NCI-H1417 treated with DMSO at 0.1 percent for 48 hours (cell line): ENCODE measurements at places on chromosomes 6 and 20.

DNA sequence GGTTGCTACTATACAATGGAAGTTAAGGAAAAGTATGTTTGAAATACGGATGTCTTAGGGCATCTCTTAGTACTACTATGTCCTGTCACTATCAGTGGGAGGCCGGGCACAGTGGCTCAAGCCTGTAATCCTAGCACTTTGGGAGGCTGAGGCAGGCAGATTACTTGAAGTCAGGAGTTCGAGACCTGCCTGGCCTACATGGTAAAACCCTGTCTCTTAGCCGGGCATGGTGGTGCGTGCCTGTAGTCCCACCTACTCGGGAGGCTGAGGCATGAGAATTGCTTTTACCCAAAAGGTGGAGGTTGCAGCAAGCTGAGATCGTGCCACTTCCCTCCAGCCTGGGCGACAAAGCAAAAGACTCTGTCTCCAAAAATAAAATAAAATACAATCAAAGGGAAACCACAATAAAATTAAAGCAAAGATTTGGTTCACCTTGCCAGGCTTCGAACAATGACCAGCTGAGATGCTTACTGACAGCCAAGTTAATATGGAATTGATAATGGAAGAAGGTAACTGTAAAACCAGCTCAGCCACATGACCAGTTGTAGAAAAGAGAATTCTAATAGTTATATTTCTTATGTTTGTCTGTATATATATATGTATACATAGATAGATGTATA, 6.5 kb downstream of the CD24 start:
- DNase-seq = no peak

GRCh38 chr20:1816384-1817381, 78.5 kb upstream of the SIRPA start:
- no peak for DNase-seq

DNA sequence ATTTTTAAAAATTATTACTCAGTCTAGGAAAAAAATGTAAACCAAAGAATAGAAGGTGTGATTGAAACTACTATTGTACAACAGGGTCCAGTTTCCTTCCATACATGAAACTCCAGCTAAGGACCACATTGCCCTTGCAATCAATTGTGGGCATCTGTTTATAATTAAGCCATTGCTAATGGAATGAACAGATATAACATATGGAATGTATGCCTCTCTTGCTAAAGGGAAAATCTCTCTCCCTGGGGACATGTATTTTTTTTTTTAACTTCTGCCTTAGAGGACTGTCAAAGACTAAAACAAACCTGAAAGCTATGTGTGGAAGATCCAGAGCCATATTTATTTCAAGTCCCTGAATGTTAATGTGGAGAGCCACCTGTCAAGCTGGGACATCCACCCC, 336.8 kb upstream of the MANEA start:
- DNase-seq = no peak

GRCh38 chr20:31833130-31833930, 12.1 kb downstream of the FOXS1 start:
- no peak for DNase-seq

DNA sequence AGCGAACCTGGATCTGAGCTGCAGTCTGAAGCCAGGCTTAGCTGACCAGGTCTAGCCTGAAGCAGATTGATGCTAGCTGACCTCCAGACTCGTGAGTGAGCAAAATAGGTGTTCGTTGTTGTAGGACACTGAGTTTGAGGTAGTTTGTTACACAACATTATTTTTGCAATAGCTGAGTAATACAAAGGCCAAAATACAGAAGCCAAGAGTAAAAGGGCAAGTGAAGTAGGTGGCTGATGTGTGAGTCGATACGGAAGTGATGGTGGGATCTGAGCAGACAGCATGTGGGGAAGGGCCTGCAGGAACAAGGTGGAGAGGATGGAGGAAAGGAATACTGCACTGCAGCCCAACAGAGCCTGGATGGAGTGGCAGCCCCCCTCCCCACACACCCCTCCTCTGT, 8.5 kb upstream of the SPATS1 start:
- DNase-seq = no peak

DNA sequence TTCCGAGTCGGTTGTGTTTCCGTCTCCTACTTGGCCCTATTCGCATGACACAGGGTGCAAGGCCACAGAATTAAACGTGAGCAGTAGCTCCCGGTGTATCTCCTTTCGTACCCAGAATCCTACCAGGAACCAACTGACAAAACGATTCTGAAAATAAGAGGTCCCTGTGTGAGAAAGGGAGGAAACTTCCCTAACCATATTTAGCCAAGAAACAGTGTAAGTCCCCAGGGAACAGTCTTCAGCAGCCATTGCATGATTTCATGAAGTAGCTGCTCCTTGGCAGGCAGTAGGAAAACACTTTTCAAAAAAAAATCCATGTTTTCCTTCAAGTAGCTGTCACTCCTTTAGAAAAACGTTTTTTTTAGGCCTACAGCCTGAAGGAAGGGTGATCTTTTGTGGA, 46.9 kb downstream of the PDE10A start:
- DNase-seq = no peak

DNA sequence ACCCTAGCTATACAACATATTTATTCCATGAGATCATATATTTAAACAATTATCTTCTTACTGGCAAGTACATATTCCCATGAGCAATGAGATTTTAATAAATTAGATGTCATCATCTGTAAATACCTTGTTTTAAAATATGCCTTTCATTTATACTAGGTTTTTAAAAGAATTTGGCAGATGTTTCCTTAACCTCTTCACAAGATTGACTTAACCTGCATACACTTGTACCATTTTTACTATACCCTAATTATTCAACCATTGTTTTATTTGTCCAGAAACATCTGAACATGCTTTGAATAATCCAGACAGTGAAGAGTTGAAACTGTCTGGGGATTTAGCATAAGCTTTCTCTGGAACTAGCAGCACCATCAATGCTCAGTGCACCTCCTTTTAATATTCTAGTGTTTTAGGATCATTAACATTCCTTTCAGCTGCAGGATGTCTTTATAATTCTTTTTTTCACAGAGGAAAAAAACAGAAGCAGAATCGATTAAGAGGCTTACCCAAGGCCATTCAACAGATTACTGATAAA, 188.0 kb upstream of the TENT5A start:
- no peak for DNase-seq

DNA sequence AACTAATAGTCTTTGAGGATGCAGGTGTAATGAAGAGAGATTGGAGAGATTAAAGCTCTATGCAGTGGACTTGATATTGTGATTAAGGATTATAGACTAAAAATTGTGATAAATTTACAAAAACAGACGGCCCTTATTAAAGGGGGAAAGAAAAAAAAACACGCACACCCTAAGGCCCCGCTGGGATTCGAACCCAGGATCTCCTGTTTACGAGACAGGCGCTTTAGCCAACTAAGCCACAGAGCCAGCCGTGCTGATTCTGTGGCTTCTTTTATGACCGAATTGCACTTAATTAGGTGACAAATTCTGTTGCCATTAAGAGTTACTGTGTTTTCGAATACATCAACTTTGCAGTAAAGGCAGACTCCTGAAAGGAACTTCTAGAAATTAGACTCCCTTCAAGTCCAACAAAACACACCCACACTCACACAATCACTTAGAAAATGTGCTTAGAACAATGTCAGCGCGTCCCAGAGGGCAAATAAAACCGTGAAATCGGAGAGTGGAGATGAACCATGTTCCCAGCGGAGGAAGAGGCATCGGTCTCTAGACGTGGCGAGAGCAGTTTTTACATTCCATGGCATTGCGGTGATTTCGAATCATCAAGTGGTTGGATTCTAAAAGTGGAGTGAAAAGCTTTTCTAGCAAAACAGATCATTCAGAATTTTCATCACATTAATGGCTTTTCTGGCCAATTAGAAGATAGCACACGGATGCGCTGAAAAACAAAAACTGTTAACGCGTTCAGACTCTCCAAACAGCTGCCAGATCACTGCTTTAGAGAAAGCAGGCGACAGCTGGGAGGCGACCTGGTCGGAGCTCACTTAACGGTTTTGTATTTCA, 122.6 kb downstream of the GPX5 start:
- DNase-seq = no peak

DNA sequence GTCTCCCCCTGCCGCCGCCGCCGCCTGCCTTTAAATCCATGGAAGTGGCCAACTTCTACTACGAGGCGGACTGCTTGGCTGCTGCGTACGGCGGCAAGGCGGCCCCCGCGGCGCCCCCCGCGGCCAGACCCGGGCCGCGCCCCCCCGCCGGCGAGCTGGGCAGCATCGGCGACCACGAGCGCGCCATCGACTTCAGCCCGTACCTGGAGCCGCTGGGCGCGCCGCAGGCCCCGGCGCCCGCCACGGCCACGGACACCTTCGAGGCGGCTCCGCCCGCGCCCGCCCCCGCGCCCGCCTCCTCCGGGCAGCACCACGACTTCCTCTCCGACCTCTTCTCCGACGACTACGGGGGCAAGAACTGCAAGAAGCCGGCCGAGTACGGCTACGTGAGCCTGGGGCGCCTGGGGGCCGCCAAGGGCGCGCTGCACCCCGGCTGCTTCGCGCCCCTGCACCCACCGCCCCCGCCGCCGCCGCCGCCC, 474 bp downstream of the CEBPB start:
- DNase-seq = no peak

DNA sequence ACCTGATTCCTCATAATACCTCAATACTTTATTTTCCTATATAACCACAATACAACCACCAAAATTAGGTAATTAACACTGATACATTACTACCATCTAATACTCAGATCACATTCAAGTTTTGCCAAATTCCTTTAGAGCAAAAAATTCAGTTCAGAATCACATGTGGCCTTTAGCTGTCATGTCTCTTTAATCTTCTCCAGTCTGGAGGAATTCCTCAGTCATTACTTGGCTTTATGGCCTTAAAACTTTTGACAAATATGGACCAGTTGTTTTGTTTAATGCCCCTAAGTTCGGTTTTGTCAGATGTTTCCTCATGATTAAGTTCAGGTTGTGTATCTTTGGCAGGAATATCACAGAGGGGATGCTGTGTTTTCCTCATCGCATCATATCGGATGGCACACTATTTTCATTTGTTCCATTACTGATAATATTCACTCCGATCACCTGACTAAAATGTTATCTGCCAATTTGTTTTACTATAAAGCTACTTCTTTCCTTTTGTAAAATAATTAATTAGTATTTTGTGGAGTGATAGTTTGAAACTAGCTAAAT, 51.2 kb upstream of the AKIRIN2 start:
- no peak for DNase-seq

DNA sequence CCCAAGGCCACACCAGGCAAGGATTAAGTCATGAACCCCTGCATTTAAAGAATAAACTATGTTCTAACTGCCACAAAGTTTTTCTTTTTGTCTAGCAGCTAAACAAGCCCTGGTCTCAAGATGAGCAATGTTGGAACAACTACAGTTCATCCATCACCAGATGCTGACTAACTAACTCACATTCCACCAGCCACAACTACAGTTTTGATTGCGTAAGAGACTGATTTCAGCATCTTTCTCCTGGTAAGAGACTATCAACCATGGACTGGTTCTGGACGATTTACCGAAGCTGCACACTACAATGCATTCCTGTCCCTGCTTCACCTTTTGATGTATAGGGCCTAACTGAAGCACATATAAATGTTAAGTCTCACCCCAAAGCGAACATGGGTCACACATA, 43.0 kb downstream of the F13A1 start:
- no peak for DNase-seq

DNA sequence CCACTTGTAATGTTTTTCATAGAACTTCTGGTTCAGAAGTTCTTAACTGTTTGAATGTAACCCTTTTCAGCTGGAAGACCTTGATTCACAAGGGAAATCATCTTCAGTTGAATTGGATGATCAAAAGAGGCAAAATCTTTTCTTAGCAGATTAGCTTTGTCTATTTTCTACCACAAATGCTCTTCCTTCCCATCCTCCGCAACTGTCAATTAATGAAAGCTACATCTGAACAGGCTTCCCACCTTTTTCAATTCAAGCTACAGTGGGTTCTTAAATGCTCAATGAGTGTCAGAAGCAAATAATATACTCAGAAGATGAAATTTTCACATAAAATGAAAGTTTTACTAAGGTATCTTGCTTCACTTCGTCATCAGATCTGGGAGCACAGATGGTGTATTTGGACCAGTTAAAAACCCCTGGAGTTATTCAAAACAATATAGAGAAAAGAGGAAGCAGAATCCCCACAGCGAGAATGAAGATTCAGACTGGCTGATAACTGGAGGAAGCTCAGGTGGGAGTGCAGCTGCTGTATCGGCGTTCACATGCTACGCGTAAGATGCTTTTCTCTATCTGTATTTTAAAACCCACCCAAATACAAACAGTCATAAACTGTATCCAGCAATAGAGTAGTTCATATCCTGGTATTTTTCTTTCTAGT, 19.4 kb downstream of the QRSL1 start:
- DNase-seq = no peak

DNA sequence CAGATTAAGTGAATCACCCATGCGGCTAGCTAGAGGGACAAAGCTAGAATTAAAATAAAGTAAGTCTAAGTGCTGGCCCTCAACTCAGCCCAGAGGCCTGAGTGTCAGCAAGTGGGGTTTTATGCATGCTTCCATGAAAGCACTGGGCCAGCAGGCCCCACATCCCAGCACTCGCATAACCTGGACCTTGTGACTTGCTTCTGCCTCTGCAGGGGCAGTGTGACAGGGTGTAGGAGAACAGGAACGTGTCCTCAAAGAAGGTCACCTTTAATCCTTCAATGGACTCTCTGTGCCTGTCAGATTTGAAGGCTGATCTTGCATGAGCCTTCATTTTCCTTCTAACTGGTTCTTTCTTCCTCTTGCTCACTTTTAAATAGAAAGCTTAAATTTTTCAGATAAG, 183.4 kb downstream of the ALDH8A1 start:
- no peak for DNase-seq

DNA sequence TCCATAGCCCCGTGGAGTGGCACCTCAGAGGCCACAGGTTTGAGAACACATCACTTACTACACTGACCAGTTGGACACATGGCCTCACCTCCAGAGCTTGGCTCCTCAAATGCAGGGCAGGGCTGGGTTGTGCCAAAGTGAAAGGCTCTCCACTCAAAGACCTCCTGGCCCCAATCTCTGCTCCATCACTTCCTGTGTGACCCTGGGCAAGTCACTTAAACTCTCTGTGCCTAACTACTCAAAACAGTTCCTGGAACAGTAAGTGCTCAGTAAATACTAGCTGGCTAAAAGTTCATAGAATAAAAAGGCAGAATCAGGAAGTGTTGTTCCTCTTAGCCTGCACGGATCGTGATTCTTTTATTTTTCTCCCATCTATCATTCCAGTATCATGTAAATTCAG, 50.2 kb downstream of the AGPAT4 start:
- DNase-seq = no peak

GRCh38 chr6:129453073-129453472, 256.9 kb downstream of the ARHGAP18 start:
- no peak for DNase-seq

- no peak for DNase-seq
These were observed 996.0 kb upstream of the CITED2 start for GRCh38 chr6:140370441-140370840.

- no peak for DNase-seq
These were observed 135.1 kb upstream of the CST7 start for GRCh38 chr20:24813936-24814335.

- DNase-seq = no peak
These were observed 4.2 kb downstream of the PIGT start for GRCh38 chr20:45420125-45420524.

GRCh38 chr20:51437182-51437924, 105.2 kb downstream of the NFATC2 start:
- no peak for DNase-seq

GRCh38 chr6:149608381-149608982, 40.0 kb downstream of the KATNA1 start:
- DNase-seq = no peak
